ENCODE measurements at places on chromosomes 6 and 20.

GRCh38 chr20:49680484-49680883 is 33.2 kb downstream of the B4GALT5 start:
- no peak for DNase-seq

GRCh38 chr6:130293800-130294199 is 71.0 kb upstream of the SAMD3 start:
- DNase-seq = no peak

GRCh38 chr20:36010076-36010475 is 41.7 kb downstream of the CNBD2 start:
- DNase-seq = no peak

- DNase-seq = no peak
Measured at GRCh38 chr6:69232008-69232407, 564.8 kb downstream of the LMBRD1 start.

- DNase-seq = no peak
Measured at GRCh38 chr6:158834675-158835385, 15.7 kb upstream of the EZR start.

GRCh38 chr20:845226-845868 is 11.8 kb downstream of the FAM110A start:
- no peak for DNase-seq

GRCh38 chr6:145483191-145483996 is 251.9 kb downstream of the EPM2A start:
- no peak for DNase-seq

All from amygdala (tissue), 56 donors.